KG1 (cell line): ENCODE measurements at places on chromosomes 1 and 21.

GRCh38 chr1:27372022-27372807 is 2.4 kb downstream of the FCN3 start:
- DNase-seq, result no peak

- DNase-seq, result peak; percentile 24
These were observed 77.0 kb downstream of the ZZZ3 start for GRCh38 chr1:77605246-77606026.

- no peak for DNase-seq
These were observed 1.6 kb upstream of the CLSTN1 start for GRCh38 chr1:9825093-9826074.

DNA sequence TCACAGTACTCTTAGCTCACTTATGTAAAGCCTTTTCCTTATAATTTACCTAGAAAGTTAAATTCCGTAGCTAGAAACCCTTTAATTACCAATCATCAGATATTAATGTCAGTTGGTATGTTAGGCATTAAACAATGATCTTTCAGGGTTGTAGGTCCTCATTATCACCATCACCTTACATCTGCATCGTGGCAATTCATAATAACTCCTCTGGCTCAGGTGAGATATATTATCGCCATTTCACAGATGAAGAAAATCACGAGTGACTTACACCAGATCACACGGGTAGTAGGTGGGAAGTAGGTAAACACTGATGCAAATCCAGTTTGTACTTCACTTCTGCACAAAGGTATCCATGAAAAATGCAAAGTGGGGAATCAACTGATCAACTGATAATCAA is 639 bp downstream of the NUP133 start:
- DNase-seq, result no peak
